Common myeloid progenitor, CD34-positive (primary cell): ENCODE measurements at places on chromosomes 6 and 20.

DNA sequence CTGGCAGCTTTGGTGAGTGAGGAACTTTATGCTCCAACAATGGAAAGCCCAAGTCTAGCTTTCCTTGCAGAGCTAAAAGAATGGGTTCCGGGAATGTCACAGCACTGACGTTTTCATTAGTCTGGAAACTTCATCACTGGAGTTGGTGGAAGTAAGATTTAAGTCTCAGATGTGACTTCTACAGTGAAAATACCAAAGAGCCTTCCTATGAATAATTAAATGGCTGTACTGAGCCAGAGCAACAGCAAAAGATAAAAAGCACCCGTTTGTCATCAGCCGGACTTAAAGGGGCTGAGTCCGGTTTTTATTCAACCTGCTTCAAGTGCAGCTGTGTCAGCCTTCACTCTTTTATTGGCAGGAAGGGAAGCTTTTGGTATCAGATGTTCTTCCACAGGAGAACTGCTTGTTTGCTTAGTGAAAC, 46.5 kb upstream of the SHLD1 start:
- no peak for DNase-seq

DNA sequence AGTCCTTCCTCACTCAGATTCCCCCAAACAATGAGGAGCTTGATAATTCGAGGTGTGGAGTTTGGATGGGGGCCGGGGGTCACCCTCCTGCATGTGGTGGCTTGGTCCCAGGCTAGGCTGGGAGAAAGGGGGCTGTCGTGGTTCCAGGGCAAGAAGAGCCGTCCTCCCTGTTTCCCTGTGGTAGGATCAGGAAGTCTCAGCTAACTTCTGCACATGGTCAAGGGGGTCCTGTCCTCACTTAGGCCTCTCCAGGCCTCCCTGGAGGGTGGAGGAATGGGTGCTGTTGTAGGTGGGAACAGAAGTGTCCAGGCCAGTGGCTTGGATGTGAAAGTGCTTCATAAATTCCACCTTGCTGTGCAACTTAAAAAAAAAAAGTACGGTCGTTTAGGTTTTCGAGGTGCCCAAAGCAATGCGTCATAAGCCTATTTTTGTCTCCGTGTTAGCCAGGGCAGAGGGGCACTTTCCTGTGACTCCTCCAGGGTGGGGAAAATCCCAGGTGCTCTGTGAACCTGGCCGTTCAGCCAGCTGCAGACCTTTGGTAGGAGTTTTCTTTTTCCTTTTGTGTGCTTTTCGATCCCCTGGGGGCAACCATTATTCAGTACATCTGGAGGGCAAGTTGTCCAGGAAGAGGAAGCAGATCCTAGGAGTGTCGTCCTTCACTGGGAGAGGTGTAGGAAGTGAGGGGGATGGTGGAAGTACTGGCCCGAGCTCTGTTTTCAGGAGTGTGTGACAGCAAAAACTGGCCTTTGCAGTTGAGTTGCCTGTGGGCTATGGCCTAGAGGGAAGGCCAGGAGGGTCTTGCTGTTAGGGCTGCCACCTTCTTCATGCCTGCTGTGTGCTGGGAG, 9.6 kb downstream of the IGF2R start:
- DNase-seq = no peak

DNA sequence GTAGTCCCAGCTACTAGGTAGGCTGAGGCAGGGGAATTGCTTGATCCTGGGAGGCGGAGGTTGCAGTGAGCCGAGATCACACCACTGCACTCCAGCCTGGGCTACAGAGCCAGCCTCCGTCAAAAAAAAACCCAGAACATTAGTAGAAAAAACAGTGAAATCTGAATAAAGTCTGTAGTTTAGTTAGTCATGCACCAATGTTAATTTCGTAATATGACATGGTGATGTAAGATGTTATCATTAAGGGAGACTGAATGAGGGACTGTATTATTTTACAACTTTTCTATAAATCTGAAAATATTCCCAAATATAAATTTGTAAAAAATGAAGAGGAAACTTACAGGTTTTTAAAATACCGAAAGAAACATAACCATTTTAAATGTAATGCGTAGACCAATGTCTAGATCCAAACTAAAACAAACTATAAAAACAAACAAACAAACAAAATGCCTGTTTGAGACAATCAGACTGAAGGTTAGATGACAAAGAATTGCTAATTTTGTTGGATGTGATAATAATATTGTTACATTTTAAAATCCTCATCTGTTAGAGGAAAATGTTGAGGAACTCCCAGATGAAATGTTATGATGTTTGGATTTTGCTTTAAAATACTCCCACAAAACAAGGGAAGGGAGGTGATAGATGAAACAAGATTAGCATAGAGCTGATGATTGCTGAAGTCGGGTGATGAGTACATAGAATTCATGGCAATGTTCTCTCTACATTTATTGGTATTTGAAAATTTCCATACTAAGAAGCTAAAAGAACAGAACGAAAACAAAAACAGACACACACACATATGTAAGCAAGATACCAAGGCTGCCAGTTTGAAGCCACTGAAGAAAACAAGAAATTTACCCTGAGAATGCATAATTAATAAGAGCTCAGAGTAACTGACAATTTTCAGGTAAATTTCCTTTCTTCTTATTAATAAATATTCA, 1.8 kb downstream of the GSTA4 start:
- DNase-seq = no peak

DNA sequence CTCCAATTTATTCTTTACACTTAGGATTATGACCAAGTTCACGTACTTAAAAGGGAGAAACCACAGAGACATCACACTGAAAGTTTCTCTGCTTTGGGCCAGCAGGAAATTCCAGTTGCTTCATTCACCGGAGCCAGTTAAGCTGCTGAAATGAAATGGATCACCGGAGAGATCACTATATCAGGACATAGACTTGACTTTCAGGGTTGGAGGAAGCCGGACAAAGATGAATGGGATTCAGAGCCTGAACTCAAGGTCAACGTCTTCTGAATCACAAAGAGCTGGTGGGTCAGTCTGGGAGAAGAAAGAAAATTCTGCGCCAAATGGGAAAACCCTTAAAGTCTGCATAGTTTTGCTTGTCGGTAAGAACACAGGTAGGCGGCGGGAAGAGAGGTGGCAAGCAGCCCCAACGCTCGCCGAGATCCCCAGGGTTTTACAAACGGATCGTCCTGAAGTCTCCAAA, 81.9 kb upstream of the CCDC28A start:
- DNase-seq = peak; percentile 28

DNA sequence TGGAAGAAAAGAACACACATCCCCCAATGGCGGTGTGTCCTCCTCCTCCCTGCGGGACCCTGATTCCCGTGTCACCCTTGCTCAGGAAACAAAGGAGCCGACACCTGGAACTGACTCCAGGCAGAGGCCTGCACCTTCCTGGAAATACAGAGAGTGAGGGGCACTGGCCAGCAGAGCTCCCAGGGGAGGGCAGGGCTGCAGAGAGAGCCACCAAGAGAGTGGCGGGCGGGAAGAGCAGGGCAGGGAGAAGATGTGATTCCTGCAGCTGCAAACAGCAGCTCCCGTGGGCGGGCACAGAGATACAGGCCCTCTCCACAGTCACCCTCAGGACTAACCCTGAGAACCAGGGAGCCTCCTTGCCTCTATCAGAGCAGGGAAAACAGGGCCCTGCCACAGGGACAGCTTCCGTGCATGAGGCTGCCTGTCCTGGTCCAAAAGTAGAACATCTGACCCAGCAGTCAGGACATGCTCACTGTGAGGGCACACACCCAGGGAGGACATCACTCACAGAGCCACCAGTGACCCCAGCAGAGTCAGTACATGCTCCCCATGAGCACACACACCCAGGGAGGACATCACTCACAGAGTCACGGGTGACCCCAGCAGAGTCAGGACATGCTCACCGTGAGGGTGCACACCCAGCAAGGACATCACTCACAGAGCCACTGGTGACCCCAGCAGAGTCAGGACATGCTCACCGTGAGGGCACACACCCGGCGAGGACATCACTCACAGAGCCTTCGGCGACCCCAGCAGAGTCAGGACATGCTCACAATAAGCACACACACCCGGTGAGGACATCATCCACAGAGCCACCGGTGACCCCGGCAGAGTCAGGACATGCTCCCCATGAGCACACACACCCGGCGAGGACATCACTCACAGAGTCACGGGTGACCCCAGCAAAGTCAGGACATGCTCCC, 193.1 kb downstream of the DLL1 start:
- DNase-seq = no peak

DNA sequence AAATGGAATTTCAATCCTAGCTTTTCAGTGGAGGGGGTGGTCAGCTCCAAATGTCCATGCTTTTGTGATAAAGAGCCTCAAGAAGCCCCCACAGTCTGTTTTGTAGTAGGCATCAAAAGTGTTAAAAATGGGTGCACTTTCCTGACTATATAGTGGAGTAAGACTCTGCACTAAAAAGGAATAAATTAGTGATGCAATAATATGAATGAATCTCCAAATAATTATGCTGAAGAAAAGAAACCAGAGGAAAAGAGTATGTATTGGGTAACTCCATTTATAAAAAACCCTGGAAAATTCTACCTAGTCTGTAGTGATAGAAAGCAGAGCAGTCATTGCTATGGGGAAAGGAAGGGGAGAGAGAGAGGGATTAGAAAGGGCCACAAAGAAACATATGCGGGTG, 310.4 kb upstream of the SUPT3H start:
- DNase-seq = no peak

DNA sequence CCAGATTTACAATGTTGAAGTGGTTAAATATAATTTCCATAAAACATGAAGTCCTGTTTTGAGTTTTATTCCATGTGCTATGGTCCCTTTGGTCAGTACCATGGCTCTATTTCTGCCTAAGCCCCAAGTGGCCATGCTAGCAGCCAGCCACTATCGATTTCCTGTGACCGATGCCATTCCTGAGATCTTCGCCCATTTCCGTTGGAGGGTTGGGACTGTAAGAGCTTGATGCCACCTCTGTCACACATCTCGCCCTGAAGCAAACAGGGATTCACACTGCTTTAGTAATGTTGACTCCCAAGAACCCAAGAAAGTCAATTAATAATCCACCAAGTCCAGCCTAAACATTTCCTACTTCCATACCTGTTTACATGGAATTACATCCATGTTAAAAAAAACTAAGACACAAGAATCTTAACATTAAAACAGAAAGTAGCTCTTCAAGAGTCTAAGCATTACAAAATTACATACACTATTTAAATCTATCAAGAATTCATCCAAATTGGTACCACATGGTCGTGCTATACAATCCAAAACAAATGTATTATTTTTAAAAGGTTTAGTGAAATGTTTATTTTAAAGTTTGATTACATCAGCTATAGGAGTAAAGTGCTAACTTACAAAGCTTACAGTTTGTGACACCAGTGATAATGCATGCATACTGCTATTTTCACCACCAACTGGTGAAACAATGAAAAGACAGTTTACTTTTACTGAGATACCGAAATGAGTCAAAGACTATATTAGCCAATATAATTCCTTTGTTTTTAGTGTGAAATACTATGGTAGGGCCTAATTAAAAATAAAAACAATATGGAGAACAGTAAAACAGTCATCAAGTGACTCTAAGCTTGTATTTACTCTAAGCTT, 2.5 kb downstream of the RBM39 start:
- DNase-seq = peak; percentile 54

DNA sequence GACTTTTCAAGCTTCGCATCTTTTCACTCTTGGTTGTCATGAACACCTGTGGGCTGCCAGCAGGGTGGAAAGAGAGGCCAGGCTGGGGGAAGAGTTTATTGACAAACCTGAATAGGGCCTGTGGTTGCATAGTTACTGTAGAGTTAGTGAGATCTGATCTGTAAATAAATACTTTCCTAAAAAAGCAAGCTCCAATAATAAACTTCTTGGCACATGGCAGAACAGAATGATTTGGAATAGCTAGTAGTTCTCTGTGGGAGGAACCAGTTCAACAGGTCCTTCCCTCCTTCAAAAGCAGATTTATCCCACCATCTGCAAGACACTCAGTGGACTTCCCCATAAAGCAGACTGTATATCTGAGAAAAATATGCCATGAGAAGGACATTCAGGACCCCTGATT, 445.0 kb downstream of the HACE1 start:
- DNase-seq = no peak

DNA sequence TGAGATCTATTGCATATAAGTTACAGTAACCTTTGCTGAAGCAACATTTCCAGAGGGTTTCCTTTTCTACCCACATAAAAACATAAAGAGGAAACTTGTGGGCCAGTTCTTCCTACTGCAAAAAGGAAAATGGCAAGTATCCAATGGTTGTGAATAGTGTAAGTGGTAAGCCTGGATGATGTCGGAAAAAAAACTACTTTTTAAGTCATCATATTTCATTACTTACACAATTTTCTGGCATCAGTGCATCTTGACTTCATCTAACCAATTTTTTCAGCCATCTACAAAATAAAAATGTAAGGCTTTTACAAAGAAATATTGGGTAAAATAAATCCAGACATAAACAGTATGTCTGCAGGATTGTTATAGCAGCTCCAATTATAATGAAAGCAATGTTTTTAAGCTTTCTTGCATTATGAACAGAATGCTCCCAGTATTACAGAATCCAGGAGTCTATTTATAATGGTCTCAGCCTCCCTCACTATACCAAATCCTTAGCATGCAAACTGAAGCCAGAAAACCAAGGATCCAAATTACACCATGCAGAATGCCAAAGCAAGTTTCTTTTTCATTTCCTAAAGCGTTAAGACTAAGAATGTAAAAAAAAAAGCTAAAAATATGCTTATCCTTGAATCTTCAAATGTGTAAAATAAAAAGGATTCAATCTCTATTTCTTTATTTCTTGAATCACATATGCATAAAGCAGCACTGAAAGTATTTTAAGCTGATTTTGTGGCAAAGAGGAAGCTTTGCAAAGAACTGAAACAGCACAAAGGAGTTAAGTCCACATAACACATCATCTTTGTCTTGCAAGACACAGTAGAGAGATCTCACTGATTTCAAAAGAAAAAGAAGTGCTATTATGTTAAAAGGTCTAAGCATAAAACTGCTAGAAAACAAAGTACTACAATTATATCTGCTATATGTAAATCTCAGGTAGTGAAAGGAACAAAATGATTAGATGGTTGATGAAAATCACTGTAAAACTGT, 126.8 kb upstream of the HMGCLL1 start:
- DNase-seq = no peak

DNA sequence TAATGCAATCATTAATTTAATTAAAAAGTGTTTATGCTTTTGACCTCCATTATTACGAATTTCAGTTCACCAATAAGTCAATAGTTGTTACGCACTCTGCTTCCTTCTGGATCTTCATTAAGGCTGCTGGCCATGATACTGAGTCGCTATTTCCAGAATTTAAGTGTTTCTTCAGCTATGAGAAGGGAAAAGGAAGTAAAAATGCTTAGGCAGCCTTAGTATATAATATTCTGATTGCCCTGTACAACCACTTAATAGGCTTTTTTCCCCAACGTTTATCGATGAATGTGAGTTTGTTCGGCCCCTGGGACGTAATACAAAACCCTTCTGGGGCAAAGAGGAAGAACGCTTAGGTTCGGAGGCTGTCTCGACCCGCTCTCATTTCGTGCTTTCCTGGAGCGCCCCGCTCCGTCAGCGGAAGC, 644 bp downstream of the OARD1 start:
- no peak for DNase-seq

DNA sequence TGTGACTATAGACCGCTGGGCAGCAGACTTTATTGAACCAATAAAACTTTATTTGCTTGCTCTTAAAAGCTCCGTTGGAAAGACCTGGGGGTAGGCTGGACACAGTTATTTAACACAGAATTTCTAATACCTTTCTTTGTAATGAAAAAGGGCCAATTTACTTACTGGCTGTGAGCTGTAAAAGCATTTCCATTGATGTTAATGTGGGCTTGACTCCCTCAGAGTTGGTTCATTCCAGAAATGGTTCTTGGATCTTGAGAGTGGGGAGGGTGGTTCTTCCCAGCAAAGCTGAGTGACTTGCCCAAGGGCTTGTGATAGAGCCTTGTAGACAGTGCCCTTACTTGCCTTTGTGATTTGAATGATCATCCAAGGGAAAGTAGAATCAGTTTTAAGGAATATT, 100.6 kb downstream of the SOX4 start:
- DNase-seq = no peak

GRCh38 chr20:6919792-6920468, 152.4 kb downstream of the BMP2 start:
- DNase-seq = no peak
